ENCODE measurements at places on chromosomes 6 and 20.

GRCh38 chr6:18269253-18269652 lies 4.9 kb upstream of the DEK start:
- no peak for DNase-seq

GRCh38 chr6:64113704-64114103 lies 478.1 kb downstream of the PHF3 start:
- no peak for DNase-seq

DNA sequence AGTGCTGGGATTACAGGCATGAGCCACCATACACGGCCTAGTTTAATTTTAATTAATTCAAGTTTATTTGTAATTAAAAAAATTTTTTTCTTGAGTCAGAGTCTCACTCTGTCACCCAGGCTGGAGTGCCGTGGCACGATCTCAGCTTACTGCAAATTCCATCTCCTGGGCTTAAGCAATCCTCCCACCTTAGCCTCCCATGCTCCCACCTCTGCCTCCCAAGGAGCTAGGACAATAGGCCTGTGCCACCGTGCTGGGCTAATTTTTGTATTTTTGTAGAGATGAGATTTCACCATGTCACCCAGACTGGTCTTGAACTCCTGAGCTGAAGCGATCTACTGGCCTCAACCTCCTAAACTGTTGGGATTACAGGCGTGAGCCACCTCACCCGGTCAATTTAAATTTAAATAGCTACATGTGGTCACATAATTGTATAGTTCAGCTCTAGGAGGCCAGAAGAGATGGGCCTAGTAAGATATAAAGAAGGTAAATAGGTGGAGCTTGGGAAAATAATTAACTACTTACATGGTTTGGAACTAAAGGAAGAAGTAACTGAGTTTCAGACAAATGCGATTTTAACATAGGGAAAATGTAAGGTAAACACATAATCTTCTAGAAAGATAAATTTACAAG lies 220.0 kb upstream of the CITED2 start:
- DNase-seq, result no peak

DNA sequence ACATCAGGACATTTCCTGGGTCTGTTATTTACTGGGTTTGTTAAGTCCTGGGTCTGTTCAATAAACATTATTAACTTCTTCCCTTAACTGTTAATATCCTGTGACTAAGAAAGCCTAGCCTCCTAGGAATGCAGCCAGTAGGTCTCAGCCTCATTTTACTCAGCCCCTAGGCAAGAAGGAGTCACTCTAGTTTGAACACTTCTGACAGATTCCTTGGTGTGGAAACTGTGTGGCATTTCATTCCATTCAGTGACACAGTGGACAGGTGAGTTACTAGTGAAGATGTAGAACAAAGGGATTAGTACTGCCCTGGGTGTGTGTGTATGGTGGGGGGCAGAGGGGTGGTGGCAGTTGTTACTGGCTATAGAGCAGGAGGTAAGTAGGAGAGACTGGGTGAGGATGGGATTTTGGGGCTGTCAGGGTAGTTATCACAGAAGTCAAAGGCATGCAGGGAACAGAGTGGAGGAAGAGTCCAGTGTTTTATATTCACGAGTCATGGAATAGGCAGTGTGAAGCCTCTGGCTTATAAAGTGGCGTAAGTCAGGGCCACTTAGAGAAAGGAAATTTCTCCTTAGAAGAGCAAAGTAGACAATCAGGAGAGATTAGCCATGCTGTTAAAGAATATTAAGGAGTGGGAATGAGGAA lies 28.4 kb downstream of the RNF182 start:
- no peak for DNase-seq

- no peak for DNase-seq
Observed at GRCh38 chr20:18218280-18218679, 70.0 kb upstream of the ZNF133 start.

- DNase-seq, result no peak
Observed at GRCh38 chr20:2541940-2542339, 5.6 kb downstream of the TMC2 start.

GRCh38 chr6:27479319-27480182 lies 6.6 kb upstream of the ZNF184 start:
- DNase-seq, result no peak

DNA sequence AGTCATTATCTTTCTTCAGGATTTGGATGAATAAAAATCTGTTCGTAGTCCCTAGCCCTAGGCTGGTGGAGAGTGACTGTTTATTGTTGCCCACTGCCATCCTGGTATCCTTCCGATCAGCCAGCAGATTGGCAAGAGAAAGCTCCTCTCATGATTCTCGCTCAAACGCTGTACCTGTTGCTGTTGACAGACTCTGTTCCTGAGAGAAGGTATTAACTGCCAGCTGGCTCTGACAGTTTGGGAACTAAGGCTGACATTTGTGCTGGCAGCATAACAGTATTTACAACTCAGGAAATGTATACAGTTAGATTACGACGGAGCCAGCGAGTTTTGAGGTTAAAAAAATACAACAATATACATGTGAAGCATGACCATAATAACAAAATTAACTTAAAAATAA lies 674.5 kb downstream of the PRKN start:
- DNase-seq, result no peak

DNA sequence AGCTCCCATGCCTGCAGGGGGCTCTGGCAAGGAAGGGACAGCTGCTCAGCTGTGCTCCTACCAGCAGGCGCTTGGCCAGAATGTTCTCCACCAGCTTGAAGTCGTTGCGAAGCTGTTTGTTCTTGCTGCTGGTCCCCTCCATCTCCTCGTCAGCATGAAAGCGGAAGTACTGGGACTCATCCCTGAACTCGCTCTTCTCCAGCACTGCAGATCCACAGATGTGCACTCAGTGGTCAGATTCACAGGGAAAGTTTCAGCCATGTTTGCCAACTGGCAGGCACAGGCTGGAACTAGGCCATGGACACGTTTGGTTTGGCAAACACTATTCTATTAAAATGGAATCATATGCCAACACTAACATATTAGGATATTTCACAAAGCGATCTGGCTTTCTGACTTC lies 167.9 kb downstream of the PREX1 start:
- DNase-seq, result no peak

- DNase-seq, result no peak
Observed at GRCh38 chr6:49978332-49979226, 9.2 kb upstream of the DEFB113 start.

GRCh38 chr6:150999576-150999975 lies 134.1 kb downstream of the MTHFD1L start:
- no peak for DNase-seq

DNA sequence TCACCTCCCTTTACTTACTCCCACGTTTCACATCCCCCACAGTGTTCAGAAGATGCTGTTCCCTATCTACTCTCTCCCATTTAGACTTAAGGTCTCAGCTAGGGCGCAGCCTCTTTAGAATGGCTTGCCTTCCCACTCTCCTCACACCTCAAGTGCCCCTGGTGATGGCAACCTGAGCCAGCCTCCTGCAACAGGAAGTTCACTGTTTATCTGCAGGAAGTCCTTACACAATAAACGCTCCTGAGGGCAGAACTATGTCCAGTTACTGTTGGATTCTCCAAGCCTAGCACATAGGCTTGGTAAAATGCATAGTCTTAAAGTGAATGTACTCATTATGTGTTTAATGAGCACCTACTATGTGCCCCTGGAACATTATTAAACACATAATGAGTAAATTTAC lies 21.9 kb upstream of the RAB22A start:
- no peak for DNase-seq

DNA sequence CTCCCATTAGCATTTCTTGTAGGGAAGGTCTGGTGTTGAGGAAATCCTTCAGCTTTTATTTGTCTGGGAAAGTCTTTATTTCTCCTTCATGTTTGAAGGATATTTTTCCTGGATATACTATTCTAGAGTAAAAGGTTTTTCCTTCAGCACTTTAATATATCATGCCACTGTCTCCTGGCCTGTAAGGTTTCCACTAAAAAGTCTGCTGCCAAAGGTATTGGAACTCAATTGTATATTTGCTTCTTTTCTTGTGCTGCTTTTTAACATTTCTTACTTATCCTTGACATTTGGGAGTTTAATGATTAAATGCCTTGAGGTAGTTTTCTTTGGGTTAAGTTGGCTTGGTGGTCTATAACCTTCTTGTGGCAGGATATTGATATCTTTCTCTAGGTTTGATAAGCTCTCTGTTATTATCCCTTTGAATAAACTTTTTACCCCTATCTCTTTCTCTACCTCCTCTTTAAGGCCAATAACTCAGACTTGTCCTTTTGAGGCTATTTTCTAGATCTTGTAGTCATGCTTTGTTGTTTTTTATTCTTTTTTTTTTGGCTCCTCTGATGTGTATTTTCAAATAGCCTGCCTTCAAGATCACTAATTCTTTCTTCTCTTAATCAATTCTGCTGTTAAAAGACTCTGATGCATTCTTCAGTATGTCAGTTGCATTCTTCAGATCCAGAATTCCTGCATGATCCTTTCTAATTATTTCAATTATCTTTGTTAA lies 225.0 kb upstream of the ZNF217 start:
- DNase-seq, result no peak

DNA sequence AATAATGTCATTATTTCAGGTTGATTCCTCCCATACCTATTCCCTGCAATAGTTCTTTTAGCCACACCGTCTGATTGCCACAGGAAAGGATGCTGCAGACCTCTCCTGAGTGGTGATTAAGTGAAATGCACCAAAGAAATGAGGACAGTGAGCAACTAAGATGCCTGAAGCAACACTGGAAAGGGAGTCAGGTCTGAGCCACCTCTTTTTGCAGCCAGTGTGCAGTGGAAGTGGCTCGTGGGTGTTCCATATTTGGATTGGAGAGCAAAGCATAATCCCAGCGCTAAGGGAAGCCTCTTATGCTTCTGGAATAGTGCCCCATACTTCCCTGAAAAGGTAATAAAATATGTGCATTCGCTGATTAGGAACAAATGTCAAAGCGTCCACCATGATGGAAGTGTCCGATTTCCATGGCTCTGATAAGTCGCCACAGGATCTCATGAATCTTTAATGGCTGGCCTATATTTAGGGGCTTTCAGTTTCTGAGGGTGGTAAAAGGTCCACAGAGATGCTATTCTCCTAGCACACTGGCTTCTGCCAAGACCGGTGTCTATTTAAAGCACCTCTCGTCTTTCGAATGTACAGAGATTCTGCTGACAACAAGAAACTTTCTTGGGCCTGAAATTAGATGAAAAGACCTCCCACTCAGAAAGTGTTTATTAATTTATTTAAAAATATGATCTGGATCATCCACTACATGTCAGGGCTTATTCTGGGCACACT lies 253.9 kb downstream of the SLC24A3 start:
- DNase-seq, result no peak

GRCh38 chr20:63294536-63294900 lies 1.5 kb downstream of the COL20A1 start:
- no peak for DNase-seq
